ENCODE measurements at places on chromosomes 2 and 18.

GRCh38 chr2:600542-601386 is 76.4 kb downstream of the TMEM18 start:
- no peak for DNase-seq

DNA sequence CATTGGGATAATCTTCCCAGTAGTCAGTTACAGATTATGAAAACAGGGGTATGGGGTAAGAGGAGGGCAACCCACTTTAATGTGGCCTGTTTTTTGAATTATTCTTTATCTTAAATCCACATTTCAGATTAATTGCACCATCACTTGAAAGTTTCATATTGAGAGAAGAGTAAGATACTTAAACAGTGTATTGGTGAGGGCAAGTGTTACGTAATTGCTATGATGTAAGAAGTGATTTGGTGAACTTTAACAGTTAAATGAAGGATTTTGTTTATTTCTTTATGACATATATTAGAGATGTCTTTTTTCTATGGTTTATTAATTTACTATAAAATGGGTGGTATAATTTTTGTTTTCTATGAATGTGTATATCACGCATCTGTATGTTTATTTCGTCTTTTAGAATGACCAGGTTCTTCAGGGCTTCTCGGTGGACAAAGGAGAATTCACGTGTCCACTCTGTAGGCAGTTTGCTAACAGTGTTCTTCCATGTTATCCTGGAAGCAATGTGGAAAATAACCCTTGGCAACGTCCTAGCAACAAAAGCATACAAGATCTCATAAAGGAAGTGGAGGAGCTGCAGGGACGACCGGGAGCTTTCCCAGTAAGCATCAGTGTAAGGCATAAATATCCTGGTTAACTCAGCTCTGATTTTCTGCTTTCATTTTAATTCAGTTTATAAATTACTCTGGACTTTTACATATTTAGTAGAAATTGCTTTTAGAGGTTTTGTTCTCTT is 171.2 kb upstream of the MYO3B start:
- DNase-seq, result no peak

- peak; percentile 41 for DNase-seq
Observed at GRCh38 chr2:40451918-40452605, at the start of gene SLC8A1. Gene SLC8A1, minus strand, starts transcription at chr2:40452090.

DNA sequence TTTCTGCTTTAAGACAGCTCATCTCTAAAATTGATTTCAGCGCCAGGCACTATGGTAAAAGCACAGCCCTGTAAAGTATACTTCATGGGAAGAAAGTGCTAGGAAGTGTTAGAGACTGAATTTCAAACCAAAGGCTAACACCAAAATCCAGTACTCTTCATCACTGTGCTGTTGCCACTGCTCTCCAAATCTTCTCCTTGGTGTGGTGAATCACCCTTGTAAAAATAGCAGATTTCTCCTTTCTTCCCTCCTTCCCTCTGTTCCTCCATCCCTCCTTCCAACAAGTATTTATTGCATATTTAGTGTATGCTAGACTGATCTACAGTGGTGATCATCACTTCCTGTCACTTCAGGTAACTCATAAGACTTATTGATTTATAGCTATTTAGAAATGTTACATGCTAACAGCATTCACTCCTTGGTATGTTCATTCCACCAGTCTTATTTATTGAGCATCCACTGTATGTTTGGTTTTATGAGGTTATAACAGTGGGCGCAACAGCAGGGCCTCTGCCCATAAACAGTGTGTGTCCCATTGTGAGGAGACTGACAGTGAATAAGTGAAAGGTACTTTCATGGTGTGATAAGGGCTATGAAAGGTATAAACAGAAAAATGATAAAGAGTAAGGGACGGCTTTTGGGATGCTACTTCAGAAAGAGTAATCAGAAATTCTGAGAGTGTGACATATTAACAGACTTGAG is 20.0 kb downstream of the KDM3A start:
- no peak for DNase-seq

DNA sequence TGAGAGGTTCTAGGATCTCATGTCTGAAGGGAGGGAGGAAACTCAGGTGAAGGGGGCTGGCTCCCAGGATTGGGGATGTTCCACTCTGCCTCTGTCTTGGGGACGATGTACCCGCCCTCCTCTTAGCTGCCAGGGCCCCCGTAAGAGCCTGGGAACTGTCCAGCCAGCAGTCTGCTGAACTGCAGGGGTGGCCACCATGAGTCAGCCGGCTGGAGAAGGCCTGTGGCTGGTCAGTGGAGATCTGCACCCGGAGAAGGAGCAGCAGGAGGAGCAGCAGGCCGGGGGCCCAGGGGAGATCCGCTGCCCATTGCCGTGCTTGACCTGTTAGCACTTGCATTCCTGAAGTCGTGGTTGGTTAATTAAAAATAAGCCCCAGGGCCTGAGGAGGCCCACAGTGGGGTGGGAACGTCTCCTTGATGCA is 180.3 kb downstream of the TFCP2L1 start:
- no peak for DNase-seq

GRCh38 chr2:64819774-64820688 is 166.3 kb upstream of the SERTAD2 start:
- DNase-seq, result peak; percentile 50

GRCh38 chr2:168669151-168669550 is 133.3 kb upstream of the NOSTRIN start:
- DNase-seq, result no peak

- no peak for DNase-seq
Observed at GRCh38 chr2:205261516-205262020, 420.7 kb upstream of the NRP2 start.

DNA sequence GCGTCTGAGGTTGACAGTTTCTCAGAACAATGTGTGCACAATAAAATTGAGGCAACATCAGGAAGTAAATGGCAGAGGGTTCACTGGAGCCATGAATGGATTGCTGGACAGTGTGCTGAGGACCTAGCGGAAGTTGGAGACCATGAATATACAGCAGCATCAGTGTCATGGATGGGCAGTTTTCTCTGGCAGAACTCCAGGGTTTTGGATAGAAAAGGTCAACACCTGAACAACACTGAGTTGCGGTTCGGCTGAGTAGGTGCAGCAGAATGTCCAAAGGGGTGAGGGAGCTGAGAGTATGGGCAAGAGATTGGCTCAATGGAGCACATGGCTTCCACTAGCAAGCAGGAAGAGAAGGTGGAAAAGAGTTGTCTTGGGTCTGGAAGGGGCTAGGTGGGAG is 73.7 kb downstream of the DNER start:
- no peak for DNase-seq

GRCh38 chr2:173940208-173941020 is 24.8 kb downstream of the SP3 start:
- no peak for DNase-seq

DNA sequence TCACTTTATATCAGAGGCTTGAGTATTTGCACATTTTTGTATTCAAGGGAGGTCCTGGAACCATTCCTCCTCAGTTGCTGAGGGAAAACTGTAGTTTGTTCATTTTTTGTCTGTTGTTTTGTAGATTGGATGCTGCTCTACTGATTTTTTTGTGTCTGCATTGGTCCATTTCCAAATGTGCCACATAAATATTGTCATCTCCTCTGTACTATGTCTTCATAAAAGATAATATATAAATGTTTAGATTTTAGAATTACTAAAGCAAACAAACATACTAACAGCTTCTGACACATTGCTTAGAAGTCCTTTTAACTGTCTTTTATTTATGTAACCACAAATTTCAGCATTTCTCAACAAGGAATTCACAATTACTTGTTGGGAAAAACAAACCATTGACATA is 356.8 kb downstream of the PLCL1 start:
- no peak for DNase-seq

DNA sequence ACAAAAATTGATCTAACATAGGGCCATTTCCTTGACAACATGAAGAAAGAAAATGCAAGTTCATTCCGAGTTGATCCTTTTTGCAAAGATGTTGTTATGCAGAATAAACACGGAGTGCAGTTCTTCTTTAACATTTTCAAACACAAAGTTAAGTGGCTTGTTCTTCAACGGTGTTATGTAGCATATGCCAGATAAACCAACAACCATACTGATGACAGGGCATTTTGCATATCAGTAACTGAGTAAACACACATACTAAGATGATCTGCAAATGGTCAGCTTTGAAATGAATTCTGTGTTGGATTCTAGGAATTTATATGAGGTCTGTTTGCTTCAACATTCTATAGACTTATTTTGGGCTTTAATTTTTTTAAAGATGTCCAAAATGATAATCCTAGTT is 266.4 kb downstream of the GPD2 start:
- no peak for DNase-seq

DNA sequence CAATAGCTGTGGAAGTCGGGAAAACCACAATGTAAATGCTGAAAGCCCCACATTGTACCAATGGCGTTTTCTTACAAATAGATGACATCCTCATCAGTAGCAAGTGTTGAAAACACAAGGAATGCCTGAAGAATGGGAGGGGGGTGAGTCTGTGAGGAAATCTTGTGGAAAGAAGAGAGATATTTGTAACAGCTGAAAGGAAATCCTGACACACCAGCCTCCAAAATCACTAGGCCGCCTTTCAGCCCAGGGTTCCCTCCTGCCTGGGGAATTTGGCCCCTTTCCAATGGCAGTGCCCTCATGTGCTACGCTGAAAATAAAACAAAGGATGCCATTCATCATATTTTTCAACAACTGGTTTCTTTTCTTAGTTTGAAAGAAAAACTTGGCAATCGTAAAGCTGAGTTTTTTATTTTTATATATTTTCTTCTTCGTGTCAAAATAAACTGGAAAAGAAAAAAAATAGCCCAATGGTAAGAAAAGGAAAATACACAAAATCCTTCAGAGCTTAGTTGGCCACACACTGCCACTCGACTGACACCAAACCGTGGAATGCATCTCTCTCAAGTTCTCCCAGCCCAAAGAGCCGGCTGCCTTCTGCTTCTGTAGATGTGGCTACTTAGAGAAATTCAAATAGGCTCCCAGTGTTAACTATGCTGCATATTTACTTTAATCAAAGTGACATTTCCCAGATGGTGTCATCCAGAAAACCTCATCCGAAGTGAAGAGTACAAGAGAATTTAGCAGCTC is 52.0 kb downstream of the FTCDNL1 start:
- no peak for DNase-seq

- no peak for DNase-seq
Observed at GRCh38 chr2:96111823-96112500, 4.4 kb downstream of the ADRA2B start.

GRCh38 chr18:12491611-12492435 is 84.1 kb downstream of the PRELID3A start:
- no peak for DNase-seq

DNA sequence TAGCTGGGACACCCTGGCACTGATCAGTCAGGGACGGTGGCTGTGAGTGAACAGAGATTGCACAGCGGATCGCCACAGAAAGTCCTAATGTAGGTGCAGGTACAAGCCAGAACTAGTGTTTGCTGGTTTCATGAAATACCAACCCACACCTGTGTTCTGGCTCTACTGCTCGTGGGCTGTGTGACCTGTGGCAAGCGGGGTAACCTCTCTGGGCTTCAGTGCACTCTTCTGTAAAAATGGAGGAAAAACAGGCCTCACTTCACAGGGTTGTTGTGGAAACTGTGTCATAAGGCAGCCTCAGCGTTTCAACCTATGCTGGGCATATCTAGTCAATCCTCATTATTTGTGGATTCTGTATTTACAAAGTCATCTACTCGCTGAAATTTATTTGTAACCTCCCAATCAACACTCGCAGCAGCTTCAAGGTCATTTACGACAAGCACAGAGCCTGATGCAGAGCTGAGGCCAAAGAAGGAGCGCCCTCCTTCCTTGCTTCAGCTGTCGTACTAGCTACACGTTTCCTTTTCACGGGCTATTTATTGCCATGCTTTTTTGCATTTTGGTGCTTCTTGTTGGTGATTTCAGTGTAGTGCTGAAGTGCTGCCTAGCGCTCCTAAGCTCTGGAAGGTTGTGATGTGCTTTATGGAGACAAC is 30.0 kb downstream of the GPR45 start:
- no peak for DNase-seq

- no peak for DNase-seq
Observed at GRCh38 chr2:235527806-235528469, 34.1 kb downstream of the AGAP1 start.

- no peak for DNase-seq
Observed at GRCh38 chr18:25033747-25034471, 318.1 kb downstream of the ZNF521 start.

GRCh38 chr18:25058521-25058920 is 293.4 kb downstream of the ZNF521 start:
- DNase-seq, result no peak

- no peak for DNase-seq
Observed at GRCh38 chr2:53484531-53484930, 283.1 kb upstream of the CHAC2 start.

DNA sequence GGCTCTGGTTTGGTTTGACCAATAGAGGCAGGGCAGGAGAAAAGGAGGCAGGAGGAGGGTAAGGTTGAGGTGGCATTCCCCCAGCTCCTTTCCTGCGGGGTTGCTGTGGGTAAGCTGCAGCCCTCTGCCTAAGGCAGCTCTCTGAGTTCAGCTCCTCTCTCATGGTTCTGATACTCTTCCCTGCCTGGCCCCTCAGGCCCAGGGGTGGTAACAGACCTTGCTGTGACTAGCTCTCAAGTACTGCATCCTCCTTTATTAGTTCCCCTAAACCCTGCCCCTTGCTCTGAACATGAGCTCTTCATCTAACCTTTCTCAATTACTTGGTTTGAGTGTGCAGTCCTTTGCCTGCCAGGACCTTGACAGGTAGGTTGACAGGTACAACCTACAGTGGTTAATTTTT is 205.5 kb downstream of the SLC4A3 start:
- no peak for DNase-seq

GRCh38 chr2:35408320-35408719 is 947.3 kb upstream of the CRIM1 start:
- no peak for DNase-seq

GRCh38 chr18:28032177-28032576 is 144.8 kb downstream of the CDH2 start:
- no peak for DNase-seq

GRCh38 chr18:10081492-10081891 is 167.7 kb downstream of the VAPA start:
- DNase-seq, result no peak

GRCh38 chr18:77550625-77551024 is 301.0 kb downstream of the GALR1 start:
- DNase-seq, result no peak

DNA sequence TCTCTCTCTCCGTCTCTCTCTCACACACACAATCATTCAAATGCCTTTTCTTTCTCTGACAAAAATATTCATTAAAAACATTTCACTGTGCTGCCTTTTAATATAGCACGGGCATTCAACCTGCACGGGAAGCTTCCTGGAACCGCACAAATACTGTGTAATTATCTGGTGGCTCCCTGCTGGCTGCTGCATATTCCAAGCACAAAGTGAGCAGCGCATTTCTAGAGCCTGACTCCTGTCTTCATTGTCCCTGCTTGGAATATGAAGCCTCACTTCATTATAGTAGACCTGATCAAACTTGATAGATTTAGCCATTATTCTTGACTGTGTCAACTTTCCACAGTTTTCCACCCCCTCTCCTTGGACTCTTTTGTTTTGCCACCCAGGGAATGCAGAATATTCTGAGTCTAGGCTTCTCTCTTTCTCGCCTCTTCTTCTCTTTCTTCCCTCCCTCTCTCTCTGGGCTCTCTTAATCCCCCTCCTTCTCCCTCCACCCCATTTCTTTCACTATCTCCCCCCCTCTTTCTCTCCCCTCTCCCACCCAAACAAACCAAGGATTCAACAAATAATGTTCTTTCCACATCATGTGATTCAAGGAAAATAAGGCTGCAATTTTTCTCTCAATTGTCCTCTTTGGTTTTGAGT is 672.1 kb upstream of the FANCL start:
- DNase-seq, result no peak

- peak; percentile 3 for DNase-seq
Observed at GRCh38 chr2:84631047-84631446, 114.7 kb downstream of the DNAH6 start.

GRCh38 chr2:120886534-120887319 is 151.1 kb downstream of the GLI2 start:
- no peak for DNase-seq

GRCh38 chr2:41040782-41041520 is 589.1 kb upstream of the SLC8A1 start:
- DNase-seq, result no peak

All from germinal center (tissue), 1 donor.